ENCODE measurements at places on chromosomes 2 and 18. TPM values are rescaled to one million over a fixed set of nuclear protein-coding genes. Genes with fewer than 3 reads are reported as not detected.

DNA sequence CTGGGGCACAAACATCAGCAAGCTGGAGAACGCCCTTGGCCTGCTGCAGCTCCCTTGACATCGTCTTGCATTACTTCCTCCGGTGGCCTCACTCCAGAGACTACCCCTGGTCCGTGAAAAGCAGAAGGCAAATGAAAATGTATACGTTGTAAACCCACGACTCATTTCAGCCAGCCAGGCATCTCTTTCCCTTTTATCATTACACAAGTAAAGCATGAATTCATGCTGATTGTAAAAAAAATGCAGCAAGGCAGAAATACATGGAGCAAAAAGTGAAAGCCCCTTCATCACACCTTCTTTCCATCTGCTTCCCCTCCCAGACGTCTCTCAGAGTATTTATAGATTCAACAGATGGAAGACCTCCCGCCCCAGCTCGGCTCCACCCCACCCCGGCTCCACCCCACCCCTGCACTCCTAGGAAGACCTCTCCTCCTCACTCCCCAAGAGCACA lies 41.6 kb upstream of the RALBP1 start:
- no peak for DNase-seq

GRCh38 chr2:99414566-99414965 lies 75.3 kb downstream of the REV1 start:
- no peak for DNase-seq

DNA sequence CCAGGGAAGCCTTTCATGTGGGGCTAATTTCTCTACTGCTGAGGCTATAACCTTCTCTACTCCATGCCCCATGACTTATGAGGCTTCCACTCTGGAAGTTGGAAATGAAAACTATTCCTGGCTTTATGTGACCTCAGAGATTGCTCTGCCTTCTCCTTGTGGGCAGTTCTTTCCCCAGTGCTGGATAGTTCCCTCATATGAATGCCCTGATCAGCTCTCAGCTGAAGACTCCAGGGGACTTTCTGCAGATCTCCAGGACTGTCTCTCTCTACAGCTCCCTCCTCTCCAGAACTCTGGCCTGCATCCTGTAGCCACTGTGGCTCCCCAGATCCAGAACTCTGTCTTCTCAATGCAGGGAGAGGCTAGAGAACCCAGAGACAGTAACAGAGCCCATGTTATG lies 235.1 kb downstream of the SEPTIN10 start:
- no peak for DNase-seq

- no peak for DNase-seq
Measured at GRCh38 chr2:49177194-49177593, 22.9 kb upstream of the FSHR start.

DNA sequence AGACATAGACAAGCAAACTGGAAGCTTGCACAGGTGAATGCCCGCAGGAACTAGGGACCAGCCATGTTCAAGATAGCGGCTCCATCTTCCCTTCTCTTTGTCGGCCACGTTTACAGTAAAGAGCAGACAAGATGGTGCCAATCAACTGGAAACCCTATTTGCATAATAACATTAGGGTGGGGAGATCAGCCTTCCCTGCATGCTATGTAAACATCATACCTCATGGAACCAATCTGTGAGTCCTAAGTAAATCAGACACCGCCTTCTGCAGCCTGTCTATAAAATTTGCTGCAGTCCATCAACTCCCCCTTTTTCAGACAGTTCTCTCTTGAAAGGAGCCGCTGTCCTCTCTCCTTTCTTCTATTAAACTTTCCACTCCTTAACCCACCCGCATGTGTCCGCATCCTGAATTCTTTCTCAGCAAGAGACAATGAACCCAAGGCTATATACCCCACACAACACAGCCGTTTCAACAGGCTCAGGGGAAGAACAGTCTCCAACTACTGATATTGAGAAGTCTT lies 384.4 kb downstream of the EIPR1 start:
- no peak for DNase-seq

DNA sequence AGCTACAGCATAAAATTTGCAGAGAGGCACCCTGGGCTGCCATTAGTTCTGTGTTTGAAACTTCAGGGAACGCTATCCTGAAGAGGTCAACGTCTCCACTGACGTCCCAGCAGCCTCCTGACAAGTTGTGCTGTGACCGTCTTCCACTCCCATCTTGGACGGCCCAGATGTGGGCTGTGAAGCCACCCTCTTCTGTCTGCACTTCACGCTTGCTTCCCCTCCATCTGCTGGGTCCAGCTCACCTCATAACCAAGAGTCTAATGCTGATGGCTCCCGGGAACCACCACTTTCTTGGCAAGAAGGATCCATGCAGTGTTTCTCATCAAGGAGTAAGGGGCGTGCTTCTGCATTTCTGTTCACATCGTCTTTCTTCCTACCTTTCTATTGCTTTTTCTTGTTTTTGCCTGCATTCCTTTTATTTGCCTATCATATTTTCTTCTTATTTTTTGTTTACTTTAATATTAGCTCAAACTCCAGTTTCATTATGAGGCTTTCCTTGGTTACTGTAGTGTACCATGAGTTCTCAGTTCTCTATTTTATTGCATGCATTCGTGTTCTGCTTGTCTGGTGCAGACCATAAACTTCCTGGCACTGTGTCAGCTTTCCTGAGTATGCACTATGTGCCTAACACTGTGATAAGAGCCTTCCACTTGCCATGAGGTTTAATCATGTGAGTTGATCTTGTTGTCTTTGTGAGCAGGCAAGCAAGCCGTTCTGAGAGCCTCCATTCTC lies 631.8 kb upstream of the RAB6C start:
- DNase-seq: no peak

DNA sequence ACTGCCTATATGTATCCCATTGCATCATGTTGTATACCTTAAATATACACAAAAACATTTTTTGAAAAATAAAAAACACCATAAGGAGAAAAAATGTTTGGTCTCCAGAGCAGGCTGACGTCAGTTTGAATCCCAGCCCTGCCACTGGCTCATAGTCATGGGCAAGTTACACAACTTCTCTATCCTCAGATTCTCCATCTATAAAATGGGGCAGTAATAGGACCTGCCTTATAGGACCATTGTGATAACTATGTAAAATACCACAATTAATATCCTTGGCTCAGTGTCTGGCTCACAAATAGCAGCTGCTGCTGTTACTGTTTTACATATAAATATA lies 135.6 kb downstream of the SMAD7 start:
- DNase-seq: no peak

DNA sequence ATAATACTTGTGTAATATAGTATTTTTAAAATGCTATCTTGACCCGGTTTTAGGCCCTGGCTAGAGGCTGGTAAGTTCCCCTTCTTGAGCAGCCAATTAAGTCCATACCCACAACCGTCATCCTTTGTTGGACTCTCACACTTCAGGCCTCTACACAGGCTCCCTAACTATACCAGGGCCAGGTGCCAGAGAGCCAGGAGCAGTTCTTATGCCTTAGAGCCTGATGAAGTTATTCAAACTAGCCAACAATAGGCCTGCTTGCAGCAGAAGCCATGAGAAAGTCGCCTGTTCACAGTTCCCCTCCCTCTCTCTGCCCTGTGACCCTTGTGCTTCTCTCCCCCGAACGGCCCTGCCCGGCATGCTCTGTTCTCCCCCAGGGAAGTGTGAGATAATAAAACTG lies 454.2 kb upstream of the KLHL29 start:
- no peak for DNase-seq

DNA sequence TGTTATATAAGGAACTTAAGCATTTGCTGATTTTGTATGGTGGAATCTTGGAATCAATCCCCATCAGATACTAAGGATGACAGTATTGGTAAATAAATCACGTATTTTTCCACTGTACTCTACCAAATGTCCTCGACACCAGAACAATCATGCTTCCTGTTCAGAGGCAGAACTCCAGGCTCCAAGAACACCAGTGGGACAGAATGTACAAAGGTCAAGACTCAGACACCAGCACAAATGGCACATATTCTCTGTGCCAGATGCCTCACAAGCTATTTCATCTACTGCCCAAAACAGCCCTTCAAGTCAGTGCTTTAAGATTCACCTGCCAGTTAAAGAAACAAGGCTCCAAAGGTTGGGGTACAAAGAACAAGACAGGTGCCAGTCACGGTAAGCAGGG lies 420.5 kb downstream of the STK39 start:
- DNase-seq: no peak

DNA sequence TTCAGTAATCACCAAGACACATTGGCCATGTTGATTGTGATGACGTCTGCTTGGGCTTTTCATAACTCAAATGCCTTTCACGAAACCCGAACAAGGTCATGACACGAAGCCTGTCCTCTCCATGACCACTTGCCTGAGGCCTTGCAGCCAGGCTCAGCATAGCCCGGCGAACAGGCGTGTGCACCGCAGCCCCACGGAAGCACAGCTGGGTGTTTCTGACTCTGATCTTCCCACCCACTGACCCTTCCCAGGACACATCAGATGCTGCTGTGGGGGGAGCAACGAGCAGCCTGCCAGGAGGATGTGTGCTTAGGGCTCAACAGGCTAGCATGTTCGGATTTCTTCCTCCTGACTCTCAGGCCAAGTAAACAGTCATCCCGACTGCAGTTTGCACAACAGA lies 369.4 kb upstream of the SALL3 start:
- no peak for DNase-seq

- DNase-seq: no peak
Measured at GRCh38 chr2:221034026-221034701, 537.9 kb downstream of the EPHA4 start.

DNA sequence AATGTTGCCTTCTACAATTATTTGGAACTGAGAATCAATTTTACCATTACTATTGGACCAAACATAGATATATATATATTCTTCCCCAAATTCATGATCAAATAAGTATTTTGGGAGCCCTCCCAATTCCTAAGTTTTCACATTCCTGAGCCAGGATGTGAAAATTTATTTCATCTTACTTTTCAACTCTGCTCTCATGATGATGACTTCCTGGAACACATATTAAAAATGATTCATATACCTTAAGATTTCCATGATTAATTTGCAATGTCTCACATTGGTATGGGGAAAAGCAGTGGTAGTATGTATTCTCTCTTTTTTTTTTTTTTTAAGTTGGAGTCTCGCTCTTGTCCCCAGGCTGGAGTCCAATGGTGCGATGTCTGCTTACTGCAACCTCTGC lies 596.1 kb upstream of the ZEB2 start:
- DNase-seq: no peak

DNA sequence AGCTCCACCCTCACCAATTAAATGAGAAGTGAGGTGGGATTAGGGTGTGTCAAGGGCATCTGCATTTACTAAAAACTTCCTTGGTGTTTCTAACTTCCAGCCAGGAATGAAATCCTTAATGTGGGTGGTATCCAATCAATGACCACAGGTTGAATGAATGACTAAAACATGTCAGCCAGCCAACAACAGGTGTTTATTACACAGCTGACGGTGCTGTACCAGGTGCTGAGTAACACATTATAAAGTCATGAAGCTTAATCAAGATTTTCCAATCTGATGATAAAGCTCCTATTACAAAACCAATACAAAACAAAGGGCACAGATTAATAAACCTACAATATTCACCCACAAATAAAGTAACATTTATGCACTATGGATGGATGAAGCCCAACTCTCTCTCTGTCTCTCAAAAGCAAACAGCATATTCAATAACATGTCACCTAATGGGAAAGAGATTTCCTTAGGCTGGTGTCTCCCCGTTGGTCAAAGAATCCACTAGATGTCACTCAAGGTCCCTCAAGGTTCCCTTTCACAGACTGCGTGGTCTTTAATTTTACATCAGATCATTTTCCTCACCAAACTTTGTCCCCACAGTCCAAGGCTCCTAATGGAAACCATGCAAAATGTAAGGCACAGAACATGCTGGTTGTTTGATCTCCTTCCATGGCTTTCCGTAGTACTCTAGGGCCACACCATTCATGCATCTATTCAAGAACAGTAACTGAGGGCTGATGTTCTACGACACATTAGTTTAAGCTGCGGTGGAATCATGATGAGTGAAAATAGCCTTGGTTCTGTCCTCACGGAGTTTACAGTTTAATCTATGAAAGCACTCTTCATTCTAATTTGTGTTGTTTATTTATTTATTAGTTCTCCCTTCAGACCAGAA lies 6.4 kb upstream of the PTPN4 start:
- DNase-seq: no peak

The MPP4 gene
- total RNA-seq: not detected

The HOXD10 gene
- not detected for total RNA-seq

The SESTD1 gene
- total RNA-seq: 33.7 TPM

Measured in left ventricle myocardium superior (tissue), 1 donor.